ENCODE measurements at places on chromosomes 16 and 17.
A peak's percentile ranks its signal among the peaks of the same experiment; 100 is the strongest.

GRCh38 chr17:28963055-28963611, 11.8 kb upstream of the PHF12 start:
- no peak for DNase-seq

GRCh38 chr17:10435096-10435495, 13.3 kb upstream of the MYH8 start:
- peak; percentile 61 for DNase-seq

GRCh38 chr17:5672141-5672540, 87.8 kb upstream of the NLRP1 start:
- DNase-seq = no peak

DNA sequence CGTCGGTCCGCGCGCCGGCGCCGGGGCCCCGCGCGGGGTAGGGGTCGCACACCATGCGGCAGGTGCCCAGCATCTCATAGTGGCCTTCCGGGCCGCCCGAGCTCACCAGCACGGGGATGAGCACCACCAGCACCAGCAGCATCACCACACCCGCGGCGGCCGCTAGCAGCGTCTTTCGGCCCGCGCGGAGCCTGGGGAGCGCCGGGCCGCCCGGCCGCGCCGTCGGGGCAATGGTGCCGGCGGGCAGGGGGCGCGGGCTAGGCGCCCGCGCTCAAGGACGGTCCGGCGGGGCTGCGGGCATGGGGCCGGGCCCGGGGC, 237 bp downstream of the C1QL1 start:
- no peak for DNase-seq

DNA sequence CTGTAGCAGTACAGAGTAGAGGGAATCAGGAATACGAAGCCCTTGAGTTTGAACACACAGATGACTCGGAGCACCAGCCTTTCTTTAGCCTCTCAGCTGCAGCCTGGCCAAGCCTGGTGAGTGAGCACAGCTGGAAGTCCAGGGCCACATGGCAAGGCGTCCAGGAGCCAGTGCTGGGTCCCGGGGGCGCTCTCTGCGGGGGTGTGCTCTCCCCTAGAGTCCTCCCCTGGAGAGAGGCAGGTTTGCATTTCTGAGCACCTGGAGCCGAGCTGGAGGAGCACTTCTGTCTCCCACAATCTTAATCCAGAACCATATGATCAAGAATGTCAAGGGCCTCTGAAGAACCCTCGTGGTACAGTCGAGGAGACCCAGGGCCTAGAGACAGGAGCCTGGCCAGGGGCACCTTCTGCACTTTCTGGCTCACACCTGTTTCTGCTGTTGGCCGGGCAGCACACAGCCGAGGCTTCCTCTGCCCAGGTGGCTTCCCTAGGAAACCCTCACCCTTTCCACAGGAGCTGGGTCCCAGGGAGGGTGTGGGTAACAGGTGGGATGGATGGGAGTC, 78.3 kb downstream of the PLD6 start:
- no peak for DNase-seq

DNA sequence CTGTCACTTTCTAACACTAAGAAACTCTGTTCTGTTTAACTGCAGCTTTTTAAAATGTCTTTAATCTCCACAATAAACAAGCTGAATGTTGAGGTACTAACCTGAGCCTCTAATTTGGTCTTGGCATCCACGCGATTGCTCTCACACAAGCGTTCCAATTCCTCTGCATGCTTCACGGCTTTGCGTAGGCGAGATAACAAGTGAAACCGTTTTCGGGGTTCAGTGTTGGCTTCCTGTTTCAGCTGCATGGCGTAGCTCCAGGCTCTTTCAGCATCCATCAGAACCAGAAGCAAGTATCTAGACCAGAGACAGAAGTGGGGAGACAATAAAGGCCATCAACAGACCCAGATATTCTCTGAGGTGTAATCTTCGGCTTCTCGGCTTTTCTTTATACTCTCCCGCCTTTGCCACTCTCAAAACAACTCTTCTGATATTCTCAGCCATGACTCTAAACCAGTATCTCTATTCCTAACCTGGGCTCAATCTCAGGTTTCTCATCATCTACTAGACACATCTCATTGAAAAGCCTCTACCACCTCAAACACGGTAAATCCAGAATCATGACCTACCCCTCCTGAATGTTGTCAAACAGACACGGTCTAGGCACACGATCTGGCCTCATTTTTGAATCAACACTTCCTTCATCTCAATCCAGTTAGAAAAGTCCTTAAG, 8.3 kb downstream of the SRP68 start:
- DNase-seq = no peak

- DNase-seq = peak; percentile 96
Measured at GRCh38 chr17:1577182-1577581, 14.6 kb upstream of the PITPNA start.

DNA sequence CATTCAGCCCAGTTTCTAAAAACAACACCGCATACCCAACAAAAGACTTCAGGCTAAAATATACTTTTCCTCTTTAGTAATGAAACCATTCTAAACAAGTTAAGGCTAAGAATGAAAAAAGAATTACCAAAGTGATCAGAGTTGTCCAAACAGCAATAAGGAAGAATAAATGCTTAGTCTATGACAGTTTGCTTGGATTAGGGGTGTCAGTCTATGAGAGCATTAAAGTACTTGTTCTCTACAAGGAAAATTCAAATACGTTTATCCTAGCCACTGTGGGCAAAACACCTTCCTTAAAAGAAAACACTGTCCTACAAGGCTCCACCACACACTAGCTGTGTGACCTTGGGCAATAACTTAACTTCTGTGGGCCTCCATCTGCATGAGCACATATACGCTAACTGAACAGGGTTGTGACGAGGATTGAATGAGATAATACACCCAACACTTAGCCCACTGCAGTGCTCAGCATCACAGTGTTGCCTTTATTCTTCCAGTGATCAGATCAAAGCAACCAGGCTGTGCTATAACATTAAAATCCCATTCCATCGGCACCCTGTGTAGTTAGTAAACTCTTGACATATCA, 53.6 kb downstream of the TEX2 start:
- DNase-seq = no peak

GRCh38 chr17:72169823-72170222, 49.0 kb downstream of the SOX9 start:
- DNase-seq = no peak

DNA sequence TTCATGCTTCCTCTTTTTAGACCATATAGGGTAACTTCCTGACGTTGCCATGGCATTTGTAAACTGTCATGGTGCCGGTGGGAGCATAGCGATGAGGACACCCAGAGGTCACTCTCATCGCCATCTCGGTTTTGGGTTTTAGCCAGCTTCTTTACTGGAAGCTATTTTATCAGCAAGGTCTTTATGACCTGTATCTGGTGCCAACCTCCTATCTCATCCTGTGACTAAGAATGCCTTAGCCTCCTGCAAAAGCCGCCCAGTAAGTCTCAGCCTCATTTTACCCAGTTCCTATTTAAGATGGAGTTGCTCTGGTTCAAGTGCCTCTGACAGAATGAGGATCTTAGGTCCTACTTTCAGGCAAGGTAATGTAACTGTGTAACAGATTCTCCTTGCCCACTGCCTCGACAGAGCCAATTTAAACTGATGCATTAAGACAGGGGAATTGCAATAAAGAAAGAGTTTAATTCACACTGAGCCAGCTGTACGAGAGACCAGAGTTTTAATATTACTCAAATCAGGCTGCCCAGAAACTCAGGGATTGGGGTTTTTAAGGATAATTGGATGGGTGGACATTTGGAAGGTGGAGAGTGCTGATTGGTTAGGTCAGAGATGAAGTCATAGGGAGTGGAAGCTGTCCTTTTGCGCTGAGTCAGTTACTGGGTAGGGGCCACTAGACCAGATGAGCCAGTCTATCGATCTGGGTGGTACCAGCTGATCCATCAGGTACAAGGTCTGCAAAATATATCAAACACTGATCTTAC, 59.9 kb upstream of the ATF7IP2 start:
- DNase-seq = peak; percentile 43

- DNase-seq = no peak
Measured at GRCh38 chr17:3695129-3695722, 729 bp downstream of the P2RX5 start.

DNA sequence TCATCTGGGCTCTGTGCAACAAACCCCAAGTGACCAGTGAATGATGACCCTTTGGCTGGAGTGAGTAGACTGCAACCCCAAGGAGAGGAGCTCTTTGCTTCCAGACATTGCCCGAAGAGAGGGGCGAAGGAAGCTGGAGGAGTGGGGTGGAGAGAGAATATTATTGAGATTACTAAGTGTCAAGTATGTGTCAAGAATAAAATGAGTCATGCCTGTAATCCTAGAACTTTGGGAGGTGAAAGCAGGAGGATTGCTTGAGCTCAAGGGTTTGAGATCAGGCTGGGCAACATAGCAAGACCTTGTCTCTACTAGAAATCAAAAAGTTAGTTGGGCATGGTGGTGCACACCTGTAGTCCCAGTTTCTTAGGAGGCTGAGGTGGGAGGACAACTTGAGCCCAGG, 142.0 kb upstream of the CCL2 start:
- DNase-seq = peak; percentile 39

GRCh38 chr17:18910881-18911280, 41.1 kb upstream of the SLC5A10 start:
- DNase-seq = no peak

DNA sequence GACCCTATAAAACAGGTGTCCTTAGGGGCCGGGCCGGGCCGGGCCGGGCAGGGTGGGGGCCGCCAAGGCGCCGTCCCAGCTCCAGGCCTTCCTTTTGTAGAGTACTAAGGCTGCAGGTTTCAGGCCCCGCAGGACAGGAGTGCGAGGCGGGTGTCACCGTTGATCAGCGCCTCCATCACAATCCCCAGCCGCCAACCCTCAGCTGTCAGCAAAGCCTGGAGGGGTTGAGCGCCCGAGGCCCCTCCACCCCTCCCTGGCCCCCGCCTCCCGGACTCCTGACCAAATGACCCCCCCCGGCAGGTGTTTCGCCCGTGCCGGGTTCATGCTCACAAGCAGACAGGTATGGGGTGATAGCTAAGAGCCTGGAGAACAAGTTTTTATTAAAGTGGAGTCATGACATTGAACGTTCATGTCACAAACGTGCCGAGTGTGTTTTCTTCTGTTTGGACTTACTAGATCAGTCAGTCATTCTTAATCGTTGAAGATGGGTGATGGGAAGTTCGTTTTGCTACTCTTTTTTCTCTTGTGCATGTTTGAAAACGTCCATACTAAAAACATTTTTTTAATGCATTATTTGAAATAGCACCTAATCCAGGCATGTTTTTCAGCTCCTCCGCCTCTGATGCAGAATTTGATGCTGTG, 534 bp downstream of the ARL2BP start:
- peak; percentile 18 for DNase-seq

DNA sequence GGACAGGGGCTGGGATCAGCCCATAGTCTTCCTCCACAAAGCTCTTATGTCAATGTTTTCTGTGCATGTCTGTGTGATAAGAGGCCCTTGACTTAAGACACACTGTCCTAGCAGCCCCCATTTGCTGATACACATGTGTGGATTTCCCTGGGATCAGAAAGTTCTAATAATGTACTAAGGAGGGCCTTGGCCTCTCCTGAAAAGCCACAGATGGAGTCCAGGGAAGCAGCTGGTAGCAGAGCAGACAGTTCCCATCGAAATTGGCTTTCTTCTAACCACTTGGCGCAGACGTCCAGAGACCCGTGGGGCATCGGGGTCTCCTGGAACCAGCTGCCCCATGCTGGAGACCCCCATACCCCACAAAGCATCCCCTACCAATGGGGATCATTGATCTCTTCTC, 4.3 kb upstream of the GP2 start:
- DNase-seq = no peak

GRCh38 chr17:27455914-27456680, at the start of gene KSR1:
Gene KSR1, plus strand, starts transcription at chr17:27456448. Its CDS starts 196 bp downstream, at chr17:27456644.
- peak; percentile 91 for DNase-seq

DNA sequence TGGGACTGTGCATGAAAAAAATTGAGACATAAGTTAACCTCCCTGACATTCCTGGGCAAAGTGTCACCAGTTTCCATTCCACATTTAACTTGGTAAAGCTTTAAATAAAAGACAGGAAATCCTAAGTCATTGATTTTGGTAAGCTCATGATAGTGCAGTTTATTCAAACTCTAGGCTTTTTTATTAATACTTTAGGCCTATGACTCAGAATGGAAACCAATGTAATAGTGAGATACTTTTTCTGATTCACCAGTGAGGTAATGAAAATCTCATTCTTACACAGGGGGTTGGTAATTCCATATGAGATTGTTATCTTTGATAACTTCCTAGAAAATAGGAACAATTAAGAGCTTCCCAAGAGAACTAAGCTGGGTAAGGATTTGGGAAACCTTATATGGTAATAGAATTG, 91.1 kb downstream of the NLK start:
- DNase-seq = peak; percentile 30

DNA sequence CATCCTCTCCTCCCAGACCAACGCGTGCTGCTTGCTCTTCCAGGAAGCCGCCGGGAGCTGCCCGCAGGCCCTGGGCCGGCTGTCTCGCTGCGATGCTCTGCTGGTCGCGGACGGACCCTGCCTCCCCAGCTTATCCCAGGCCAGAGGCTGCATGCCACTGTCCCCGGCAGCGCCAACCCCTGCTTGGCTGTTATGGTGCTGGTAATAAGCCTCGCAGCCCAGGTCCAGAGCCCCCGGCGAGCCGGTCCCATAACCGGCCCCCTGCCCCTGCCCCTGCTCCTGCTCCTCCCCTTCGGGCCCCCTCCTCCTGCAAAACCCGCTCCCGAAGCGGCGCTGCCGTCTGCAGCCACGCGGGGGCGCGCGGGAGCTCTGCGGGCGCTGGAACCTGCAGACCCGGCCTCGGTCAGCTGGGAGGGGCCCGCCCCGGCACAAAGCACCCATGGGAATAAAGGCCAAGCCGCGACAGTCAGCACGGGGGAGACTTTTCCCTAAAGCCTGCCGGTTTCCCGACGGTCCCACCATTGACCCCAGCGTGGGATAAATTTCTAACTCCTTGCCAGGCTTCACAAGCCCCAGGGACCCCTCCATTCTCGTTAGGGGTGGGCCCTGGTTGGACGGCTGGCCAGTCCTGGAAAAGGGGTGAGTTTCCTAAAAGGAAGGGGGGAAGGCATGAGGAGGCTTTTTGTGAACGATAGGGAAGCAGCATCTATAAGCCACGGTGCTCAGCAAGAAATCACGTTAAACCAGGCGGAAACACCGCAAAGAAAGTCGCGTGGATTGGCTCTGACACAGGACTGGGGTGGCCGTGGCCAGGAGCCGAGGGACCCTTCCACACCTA, 11.2 kb downstream of the ENPP7 start:
- DNase-seq = peak; percentile 73

GRCh38 chr16:57609541-57610401, 18.7 kb upstream of the ADGRG1 start:
- DNase-seq = no peak

DNA sequence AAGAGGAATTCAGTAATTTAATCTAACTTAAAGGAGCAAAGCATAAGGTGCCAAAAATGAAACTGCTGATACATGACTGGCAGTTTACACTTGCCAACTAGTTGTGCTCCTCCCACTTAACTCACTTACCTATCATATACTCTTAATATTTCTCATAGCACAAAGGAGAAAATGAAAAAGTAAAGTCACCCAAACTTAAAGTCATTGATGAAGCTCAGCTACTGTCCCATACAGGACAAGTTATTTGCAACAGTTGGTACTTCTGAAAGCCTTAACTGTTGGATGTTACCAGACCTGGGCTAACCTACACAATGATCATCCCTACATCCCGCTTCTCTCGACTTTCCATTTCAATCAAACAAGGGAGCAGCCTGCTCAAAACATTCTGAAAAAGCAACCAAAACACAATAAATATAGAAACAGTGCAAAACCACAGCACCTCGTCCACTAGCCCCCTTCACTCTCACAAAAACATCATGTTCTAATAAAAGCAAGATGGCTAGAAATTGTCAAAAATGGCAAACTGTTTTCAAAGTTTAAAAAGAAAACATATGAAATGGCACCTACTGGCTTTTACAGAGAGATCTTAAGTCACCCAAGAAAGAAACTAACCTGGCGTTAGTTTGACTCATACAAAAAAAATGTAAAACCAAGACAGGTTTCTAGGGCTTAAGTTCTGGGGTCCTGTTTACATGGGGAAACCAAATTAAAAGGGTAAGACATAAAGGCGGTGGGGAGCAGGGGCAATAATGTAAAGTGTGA, 868 bp downstream of the MED13 start:
- peak; percentile 15 for DNase-seq
